Activated CD4-positive, alpha-beta T cell treated with anti-CD3 and anti-CD28 coated beads, Interleukin-2, amount 50 U/mL, for 48 hours (primary cell): ENCODE measurements at places on chromosomes 16 and 17.

- no peak for DNase-seq
These were observed 19.6 kb upstream of the PDK2 start for GRCh38 chr17:50075446-50076032.

DNA sequence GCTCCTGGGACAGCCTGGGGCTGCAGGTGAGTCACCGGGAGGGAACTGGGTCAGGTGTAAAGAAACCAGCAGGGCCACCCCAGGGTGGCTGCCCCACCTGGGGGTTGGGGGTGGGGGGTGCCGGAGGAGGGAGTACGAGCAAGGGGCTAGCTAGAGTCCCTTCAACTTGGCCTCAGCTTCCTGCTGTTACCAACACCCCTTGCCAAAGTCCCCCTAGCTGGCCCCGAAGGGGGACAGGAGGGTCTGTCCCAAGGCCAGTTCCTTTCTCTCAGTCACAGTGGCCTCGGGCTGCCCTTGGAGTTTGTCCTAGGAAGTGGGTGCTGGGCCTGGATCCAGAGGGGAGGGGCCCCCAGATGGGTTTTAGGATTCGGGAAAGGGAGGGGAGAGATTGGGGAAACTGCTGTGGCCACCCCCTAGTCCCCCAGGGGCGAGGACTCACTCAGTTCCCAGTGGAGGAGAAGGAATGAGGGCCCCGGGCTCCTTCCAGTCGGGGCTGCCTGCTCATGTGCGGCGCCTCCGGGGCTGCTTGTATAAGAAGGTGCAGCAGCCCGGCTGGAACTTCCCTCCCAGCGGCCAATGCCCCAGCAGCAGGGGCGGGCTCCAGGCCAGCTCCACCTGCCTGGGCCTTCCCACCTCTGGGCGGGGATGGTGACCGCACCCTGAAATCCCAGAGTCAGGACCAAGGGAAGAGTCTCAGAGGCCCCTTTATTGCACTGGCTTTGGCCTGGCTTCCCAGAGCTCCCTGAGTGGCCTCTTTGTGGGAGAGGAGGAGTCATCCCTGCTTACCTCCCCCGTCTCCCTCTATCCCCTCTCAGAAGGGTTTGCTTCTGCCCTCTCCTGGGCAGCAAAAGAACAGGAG is 7.3 kb downstream of the ARHGAP27 start:
- DNase-seq: no peak

- no peak for DNase-seq
These were observed 235.1 kb downstream of the ABCC12 start for GRCh38 chr16:47920709-47921108.

DNA sequence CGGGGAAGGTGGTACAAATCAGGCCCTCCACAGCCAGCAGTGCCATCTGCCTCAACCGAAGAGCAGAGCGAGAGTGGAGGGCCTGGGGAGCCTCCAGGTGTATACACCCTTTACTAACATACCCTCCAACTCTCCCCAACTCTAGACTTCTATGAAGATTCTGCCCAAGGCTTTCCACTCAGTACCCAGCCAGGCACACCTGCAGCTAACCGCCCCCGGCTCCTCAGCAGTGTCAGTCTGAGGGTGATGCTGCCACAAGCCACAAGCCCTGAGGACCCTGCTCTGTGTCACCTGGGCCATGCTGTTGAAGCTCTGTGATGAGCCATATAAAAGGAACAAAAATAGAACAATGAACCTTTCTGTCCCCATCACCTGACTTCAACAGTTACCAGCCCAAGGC is 3.8 kb downstream of the CENPV start:
- DNase-seq: no peak

DNA sequence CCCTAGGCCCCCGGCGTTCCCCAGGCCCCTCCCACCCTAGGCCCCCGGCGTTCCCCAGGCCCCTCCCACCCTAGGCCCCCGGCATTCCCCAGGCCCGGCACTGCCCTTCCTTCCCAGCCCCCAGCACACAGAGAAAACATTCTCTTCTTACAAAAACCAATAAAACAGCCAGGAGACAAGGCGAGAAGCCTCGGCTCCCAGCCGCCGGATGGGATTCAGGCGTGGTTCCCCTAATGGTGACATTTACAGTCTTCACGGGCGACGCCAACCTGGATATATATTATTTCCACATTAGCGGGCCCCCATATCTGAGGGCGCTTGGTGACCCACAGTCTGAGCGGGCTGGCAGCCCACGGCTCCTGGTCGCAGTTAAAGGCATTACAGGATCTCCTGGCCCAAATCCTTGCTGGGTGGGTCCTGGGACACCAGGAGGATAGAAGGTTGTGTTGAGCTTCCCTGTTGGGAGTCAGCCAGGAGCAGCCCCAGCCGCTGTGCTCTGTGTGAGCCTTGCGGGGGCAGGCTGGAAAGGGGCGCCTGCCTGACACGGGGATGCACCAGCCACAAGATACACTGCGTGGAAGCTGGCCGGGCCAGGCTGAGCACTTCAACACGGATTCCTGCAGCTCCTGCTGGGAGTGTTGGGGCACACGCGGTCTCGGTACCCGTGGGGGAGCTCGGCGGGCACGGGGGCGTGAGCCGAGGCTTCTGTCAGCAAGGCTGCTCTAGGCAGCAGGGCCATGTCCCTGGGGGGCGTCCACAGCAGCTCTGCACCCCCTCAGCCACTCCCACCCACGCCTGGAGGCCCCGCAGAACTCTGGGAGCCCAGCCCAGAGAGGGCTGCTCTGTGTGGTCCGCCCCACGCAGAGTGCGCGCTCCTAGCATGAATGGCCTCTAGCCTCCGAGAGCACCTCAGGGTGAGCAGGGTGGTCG is 83.7 kb downstream of the LMF1 start:
- DNase-seq: no peak

- no peak for DNase-seq
These were observed 585.1 kb upstream of the PSMD7 start for GRCh38 chr16:73711406-73712080.

- no peak for DNase-seq
These were observed 59.6 kb downstream of the ZZEF1 start for GRCh38 chr17:4083187-4083586.

DNA sequence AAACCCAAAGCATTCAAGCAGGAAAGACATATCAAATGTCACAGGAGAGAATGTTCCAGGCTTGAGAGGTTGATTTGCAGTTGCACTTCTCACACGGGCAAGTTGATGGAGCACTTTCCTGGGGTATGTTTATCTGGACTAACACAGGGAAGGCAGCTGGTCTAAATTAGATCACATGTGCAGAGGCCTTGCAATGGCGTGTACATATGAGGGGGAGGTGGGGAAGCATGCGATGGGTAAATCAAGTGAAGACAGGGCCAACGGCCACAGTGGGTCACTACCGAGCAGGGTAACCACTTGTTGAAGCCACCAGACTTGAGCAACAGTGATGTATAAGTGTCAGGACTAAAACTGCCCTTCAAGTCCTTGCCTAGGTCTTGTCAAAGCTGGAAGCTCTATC is 156.6 kb upstream of the MAF start:
- no peak for DNase-seq

- DNase-seq: peak; percentile 53
These were observed 9.7 kb upstream of the ARL2BP start for GRCh38 chr16:57235128-57236021.

DNA sequence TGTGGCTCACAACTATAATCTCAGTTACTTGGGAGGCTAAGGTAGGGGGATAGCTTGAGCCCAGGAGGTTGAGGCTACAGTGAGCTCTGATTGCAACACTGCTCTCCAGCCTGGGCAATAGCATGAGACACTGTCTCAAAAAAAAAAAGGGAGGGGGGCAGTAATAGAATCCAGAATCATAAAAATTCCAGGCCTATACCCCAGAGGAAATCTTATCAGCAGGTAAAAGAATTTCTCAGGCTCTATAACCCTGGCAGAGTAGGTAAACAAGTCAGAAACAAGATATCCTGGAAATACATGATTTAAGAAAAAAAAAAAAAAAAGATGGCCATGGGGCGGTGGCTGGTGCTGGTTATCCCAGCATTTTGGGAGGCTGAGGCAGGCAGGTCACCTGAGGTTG is 12.9 kb downstream of the SPAG9 start:
- DNase-seq: no peak

DNA sequence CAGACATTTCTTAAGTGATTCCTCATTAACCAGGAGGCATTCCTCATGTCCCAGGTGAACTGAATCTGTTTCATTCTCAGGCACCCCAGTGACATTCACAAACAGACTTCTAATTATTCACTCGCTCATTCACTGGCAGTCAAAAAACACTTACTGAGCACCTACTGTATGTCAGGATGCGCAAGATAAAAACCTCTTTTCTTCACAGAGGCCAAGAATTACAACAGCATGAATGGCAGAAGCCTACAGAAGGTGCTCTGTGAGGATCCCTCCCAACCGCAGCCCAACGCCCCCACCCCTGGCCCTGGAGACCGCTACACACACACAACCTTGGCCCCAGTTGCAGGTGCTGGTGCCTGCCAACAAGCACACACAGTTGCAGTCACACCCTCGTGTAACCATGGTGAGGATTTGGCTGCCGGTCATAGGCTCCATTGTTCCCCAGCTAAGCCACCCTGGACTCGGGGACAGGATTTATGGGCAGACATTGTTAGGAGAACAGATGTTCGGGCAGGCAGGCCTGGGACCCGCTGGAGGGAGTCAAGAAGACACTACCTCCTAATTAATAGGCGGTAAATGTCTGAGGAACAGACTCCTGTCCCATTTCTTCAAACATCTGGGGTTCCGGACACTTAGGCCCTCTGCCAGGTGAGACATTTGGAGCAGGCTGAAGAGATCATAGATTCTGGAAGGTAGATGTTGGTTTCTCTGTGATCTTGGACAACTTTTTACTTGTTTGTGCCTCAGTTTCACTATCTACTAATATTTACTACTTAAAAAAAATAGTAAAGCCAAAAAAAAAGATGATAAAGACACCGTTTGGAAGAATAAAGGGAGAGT is 43.2 kb downstream of the CUEDC1 start:
- DNase-seq: no peak

DNA sequence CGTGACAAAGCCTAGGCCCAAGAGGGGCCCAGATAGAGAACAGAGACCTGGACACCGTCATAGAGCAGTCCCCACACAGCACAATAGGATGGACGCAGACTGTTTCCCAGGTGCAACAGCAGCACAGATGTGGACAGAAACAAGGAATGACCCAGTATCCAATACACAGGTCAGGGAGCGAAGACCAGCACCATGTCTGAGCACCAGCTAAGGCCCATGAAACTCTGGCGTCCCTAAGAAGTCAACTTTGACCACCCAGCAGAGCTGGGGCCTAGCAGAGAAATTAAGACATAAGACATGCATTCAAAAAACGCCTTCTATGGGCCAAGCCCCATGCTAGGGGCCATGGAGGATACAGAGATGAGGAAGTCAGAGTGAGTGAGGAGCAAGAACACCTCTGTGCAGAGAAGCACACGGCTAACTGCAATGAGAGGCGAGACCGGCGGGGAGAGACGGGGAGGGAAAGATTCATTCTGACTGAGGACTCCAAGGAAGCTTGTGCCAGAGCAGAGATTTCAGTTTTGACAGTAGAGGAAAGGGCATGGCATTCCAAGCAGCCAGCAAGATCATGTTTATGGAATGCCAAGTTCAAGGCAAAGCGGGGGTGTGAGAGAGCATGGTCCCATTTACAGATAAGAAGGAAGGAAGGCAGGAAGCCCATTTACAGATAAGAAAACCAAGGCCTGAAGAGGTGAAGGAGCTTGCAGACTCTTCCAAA is 50.8 kb downstream of the PITPNM3 start:
- no peak for DNase-seq

DNA sequence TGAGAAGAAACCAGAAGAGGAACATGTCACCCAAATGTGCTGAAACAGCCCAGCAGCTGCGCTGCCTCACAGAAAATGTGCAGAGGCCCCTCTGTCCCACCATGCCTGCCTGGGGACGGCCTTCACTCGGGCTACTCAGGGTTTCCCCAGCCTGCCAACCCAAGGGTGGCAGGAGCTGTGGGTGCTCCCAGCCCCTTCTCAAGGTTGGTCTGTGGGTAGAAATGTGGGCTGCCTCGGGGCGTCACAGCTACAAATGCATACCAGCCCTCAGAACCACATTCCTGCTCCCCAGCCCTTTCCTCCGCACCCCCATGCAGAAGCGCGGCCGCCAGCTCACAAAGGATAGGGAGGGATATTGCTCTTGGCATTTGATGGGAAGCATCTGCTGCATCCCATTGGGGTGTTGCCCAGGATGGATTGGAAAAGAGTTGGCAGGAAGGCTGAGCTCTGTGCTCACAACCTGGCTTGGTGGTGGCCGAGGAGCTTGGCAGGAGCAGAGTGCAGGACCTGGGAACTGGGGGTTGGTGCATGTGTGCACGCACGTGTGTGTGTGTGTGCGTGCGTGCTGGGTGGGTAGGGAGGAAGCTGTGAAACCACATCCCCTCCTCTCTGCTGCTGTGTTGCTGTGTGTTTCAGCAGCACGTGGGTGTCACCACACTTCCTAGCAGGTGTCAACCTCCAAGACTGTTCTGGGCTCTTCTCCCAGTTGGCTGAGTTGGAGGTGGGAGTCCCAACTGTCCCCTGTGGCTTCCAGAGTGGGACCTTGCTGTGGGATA is 304.4 kb downstream of the SEC14L1 start:
- DNase-seq: peak; percentile 79

DNA sequence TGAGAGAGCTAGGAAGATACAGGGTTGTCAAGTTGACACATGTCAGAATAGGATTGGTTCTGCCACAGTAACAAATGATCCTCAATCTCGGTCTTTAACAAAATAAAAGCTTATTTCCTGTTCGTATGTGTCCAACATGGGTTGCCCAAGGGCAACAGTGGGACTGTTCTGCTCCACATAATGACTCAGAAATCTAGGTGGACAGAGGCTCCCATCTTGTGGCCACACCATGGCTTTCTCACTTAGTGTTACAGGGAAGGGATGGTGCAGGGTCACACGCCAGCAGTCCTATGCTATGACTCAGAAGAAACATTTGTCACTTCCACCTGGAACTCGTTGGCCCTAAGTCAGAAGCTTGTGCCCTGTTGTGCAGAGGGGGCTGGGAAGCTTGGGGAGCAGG is 364.9 kb downstream of the SNX29 start:
- DNase-seq: no peak

- no peak for DNase-seq
These were observed 48.0 kb upstream of the ZFHX3 start for GRCh38 chr16:73095885-73096421.

DNA sequence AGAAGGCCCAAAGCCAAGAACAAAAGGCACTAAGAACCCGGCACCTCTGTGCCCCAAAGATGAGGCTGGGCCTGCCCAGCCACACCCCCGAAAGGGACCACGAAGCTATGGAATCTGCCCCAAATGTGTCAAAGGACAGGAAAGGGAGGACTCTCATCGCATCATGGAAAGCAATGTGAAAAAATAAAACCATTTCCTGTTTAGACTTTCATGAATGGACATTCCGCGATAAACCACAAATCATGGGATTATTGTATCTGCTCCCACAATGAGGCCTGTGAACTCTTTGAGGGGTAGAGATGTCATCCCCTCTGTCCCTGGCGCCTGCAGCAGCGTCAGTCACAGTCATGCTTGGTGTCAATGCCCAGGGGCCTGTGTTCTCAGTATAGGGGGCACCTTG is 135.0 kb downstream of the COPRS start:
- no peak for DNase-seq

- DNase-seq: no peak
These were observed 99.6 kb downstream of the SOCS1 start for GRCh38 chr16:11156401-11156800.

DNA sequence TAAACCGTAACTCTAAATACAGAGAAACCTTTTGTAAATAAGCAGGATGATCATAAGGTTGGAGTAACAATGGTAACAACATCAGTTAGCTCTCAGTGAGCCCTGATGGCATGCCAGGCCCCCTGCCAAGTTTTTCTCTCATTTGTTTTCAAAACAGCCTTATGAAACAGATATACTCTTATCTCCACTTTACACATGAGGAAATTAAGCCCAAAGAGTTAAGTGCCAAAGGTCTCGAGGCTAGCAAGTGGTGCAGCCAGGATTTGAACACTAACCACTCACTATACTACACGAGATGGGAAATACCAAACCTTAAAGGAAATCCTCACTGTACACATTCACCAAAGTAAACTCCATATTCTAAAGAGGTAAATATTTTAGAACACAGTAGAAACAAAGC is 15.0 kb downstream of the USP31 start:
- DNase-seq: no peak
